ENCODE measurements at places on chromosomes 1 and 21.

- DNase-seq: no peak
Measured at GRCh38 chr21:41501919-41502318, 6.0 kb downstream of the TMPRSS2 start.

GRCh38 chr21:46327711-46328110, 3.8 kb downstream of the PCNT start:
- DNase-seq: no peak

DNA sequence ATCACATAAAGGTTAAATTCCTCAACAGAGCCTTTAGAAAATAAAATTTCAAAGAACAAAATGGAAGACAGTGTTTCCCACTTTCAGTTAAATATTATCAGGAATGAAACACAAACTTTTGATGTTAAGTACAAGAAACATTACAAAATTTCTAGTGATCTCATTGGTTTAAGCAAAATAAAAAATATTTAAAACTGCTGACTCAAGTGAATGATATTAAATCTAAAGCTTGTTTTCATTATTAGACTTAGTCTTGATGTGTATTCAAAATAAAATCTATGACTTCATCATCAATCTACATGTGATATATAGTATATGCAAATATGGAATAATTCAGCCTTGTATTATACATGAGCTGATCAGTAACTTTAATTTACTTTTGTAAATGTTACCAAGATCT, 584.9 kb downstream of the PTBP2 start:
- DNase-seq: no peak

DNA sequence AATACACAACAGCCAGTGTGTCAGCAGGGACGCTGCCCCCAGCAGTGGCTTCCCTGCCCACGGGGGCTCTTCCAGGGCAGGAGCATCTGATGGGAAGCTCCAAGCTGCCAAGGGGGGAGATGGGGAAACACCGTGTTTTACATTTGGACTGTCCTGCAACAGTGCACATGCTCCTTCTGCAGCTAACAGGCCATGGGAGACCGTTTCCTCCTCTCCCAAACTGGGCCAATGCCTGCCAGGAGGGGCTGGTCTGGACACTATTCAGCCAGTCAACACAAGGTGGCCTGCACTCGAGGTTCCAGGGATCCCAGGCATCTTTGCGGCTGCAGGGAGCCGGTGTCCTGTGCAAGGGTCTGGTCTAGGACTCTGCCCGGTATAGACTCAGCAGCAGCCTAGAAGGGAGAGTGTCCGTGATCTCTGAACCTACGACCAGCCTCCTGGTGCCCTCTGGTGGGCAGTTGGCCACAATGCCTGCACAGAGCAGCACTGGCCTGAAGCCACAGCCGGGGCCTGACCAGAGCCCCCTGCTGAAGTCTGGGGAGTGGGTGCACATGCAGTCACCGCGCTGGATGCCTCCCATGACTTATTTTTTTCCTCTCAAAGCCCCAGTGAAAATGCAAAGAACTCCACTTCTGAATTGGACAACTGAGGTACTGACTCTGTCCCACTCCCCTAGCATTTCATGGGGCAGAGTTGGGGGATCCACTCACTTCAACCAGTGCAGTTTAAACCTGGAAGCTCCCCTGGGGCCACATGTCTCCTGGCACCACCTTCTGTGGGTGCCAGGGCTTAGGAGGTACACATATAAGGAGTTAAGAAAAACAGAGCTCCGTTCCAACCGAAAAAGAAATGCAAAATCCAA, 33.3 kb downstream of the RCC2 start:
- peak; percentile 69 for DNase-seq

- no peak for DNase-seq
Measured at GRCh38 chr1:176436251-176436650, 26.7 kb upstream of the PAPPA2 start.

- DNase-seq: no peak
Measured at GRCh38 chr1:212987702-212988322, 27.9 kb downstream of the ANGEL2 start.

DNA sequence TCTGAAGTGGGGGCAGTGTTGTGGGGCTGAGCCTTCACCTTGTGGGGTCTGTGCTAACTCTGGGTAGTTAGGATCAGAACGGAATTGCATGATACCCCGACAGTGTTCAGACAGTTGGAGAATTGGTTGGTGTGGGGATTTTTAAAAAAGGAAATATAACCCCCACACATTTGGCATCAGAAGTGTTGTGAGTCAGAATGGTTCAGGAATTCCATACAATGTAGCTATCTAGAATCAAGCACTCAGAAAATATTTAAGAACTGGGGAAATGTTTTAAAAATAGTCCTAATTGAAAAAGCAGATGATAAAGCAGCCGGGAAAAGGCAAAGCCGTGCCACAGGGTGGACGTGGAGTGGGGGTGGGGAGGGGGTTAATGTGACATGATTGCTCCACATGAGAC, 6.5 kb upstream of the S100A7 start:
- no peak for DNase-seq

GRCh38 chr1:78834201-78834741, 172.3 kb downstream of the ADGRL4 start:
- DNase-seq: peak; percentile 21

- no peak for DNase-seq
Measured at GRCh38 chr1:94783342-94784189, 36.6 kb upstream of the SLC44A3 start.

- no peak for DNase-seq
Measured at GRCh38 chr1:64546013-64546412, 76.1 kb downstream of the CACHD1 start.

GRCh38 chr1:227898502-227899140, 49.1 kb downstream of the WNT9A start:
- DNase-seq: no peak

- DNase-seq: no peak
Measured at GRCh38 chr1:98668733-98669132, 7.2 kb downstream of the SNX7 start.

DNA sequence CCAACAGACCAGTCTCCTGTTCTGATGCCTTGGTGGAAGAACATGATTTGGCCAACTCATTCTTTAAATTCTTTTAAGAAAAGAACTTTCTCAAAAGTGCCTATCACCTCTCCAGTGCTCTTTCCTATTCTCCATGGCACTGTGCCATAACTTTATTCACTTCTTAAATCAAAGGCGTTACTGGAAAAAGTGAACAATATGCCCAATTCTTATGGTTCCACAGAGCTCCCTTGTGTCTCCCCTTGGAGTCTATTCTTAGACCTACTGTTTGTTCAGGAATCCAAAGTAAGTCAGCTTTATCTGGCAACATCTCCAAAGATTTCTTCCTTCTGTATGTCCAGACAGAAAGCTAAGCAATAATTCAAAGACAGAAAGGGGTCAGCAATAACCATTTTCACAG, 111.9 kb upstream of the MAGI3 start:
- no peak for DNase-seq

GRCh38 chr1:217605390-217605789, 25.5 kb downstream of the GPATCH2 start:
- no peak for DNase-seq

DNA sequence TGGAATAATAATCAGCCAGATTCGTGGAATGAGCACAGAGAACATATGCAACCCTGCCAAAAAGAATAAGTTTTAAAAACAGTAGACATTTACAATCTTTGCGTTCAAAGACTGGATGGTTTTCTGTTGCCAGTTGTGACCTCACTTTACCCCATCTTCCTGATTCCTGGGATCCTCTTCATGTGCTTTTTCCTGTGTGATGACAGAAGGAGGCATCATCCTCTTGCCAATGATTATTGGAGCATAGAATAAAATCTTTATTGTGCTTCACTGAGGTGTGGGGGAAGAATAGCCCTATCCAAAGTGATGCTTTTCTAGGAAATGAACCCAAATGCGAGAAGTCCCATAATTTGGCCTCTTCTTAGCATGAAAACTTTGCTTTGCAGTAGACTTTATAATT, 15.0 kb upstream of the BARHL2 start:
- no peak for DNase-seq

DNA sequence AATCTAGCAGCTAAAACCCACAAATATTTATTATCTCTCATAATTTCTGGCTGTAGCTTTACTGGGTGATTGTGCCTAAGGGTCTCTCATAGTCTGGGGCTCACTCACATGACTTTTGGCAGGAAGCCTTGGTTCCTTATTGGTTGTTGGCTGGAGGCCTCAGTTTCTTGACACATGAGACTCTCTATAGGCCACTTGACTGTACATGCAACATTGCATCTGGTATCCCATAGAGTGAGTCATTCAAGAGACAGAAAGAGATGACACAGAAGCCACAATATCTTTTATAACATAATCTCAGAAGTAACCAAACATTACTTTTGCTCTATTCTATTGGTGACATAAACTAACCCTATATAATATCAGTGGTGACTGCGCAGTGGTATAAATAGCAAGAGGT, 128.5 kb upstream of the HNRNPU start:
- no peak for DNase-seq

DNA sequence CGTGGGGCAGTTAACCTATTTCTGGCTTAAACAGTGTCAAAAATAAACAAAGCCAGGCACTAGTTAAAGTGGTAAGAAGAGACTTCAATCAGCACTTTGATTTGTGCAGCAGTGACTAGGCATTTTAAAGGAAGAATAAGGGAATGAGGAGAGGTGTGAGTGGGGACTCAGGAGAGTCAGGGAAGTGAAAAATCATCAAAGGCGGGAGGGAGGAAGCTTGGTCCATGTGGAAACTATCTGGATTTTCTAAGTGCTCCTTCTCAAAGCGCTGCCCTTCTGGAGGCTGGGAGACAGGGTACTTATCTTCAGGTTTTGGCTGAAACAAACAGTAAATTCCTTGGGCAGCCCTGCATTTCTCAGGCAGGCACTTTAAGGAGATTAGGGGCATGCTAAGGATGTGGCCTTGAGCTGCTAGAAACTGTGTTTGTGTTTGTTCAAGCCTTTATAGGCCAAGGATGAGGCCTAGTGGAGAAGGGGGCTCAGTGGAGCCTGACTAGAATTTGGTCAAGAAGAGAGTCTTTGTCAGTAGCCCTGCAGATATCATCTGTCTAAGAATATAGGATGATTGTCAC, 486.5 kb downstream of the SIPA1L2 start:
- DNase-seq: no peak

DNA sequence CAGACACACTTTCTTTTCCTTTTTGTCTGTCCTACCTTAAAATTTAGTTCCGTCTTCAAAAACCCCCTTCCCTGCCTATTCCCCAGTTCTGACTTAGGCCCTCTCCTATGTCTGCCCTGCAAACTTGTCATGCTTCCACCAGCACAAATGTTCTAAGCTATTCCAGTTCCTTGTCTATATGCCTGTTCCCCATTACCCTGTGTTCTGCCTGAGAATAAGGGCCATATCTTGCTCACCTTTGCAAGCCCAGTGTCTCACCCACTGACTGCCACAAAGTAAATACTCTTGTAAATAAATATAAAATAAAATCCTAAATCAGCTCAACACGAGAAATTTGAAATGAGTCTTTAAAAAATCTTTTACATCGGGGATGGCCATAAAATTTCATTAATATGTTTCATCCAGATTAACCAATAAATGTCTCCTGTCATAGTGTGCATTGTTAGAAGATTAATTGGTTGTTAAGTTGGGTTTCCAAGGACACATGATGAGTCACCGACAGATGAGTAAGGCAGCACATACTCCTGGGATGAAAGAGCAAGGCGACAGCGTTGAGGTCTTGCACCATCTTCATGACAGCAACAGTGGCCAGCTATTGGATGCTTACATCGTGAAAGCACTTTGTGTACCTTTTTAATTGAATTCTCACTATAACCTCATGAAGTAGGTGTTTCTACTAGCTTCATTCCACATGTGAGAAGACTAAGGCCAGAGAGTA, 92.6 kb upstream of the NGF start:
- no peak for DNase-seq

- no peak for DNase-seq
Measured at GRCh38 chr1:228142155-228142691, 2.1 kb downstream of the GUK1 start.

DNA sequence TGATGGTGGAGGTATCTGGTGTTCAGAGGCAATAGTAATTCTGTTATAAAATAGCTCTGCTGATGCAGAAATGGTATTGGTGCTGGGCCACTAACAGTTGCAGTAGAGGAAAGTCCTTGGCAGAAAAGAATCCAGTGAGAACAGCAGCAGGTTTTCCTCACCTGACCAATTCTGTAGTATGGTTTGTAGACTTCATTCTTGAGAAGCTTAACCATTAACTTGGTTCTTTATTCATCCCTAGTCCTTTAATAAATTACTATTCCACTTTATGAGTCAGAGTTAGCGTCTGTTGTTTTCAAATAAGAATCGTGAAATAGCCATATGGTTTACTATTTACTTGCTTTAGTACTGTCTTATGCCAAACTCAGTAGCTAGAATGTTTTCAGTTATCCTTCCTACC, 128.5 kb upstream of the SERTAD4 start:
- no peak for DNase-seq

Measured in GM20000 (cell line).